ENCODE measurements at places on chromosomes 7 and 10.

- no peak for DNase-seq
These were observed 24.9 kb downstream of the NUDT1 start for GRCh38 chr7:2266911-2267310.

DNA sequence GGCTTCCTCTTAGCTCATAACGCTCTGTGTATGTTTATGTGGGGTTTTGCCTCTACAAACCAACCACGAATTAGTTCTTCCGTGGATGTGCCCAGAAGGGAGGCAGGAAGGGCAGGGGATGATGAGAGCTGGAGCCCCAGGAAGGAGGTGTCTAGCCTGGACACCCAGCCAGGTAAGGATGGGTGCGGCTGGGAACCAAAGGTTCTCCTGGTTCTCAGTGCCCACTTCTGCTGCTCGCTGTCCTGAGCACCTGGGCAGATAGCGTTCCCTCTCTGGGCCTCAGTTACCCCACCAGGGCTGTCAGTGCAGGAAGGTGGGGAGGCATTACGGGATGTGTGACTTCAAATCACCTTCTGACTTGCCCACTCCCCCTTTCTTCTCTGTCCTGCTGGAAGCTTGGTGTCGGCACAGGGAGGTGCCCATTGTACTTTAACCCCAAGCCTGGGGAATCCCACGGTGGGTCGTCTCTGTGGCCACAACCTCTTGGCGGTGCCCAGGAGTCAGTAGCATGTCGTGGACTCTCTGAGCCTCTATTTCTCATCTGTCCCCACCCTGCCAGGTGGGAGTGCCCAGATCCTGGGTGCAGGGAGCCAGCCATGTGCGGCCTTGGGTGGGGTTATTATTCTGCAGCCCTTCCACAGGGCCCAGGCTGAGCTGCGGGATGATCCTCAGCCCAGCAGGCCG, 18.7 kb upstream of the PCBD1 start:
- no peak for DNase-seq

DNA sequence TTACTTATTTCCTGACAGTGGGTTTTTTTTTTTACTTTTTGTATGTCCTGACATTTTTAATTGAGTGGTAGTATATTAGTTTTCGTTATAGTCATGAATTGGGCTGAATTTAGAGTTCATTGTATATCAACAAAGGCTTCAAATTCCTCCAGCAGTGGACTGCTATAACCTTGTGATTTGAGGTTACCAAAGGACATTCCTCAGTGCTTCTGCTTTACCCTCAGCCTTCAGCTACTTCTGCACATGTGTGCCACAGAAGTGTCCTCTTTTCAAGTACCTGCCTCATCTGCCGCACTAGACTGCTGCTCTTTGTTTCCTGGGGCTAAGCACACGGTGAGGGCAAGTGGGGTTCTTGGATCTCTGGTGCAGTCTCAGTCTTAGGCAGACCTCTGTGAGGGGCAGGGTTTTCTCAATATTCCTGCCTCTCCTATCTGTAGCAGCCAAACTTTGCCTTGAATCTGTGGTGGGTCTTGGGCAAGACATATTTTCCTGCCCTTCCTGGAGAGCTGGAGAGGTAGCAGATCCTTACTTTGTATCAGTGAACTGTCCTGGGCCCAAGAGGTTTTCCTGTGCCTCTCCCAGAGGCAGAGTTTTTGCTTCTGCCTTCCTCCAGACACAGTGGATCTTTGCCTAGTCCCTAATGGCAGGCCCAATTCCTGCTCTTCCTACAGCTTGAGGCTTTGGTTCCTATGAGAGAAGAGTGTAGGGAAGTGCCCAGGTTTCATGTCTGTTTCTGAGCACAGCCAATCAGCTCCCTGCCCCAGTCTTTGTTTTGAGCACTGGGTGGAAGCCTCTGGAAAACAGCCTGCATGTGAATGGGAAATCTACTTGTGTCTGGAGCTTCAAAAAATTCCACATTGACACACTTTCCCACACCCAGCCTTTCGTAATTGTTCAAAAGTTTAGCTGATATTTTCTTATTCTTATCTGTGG, 39.0 kb upstream of the STRIP2 start:
- DNase-seq, result no peak

- DNase-seq, result peak; percentile 48
These were observed 1.0 kb downstream of the HSPB1 start for GRCh38 chr7:76303202-76304147.
